Immature natural killer cell (primary cell): ENCODE measurements at places on chromosomes 13 and 19. TPM values are rescaled to one million over a fixed set of nuclear protein-coding genes. Genes with fewer than 3 reads are reported as not detected.
A peak's percentile ranks its signal among the peaks of the same experiment; 100 is the strongest.

DNA sequence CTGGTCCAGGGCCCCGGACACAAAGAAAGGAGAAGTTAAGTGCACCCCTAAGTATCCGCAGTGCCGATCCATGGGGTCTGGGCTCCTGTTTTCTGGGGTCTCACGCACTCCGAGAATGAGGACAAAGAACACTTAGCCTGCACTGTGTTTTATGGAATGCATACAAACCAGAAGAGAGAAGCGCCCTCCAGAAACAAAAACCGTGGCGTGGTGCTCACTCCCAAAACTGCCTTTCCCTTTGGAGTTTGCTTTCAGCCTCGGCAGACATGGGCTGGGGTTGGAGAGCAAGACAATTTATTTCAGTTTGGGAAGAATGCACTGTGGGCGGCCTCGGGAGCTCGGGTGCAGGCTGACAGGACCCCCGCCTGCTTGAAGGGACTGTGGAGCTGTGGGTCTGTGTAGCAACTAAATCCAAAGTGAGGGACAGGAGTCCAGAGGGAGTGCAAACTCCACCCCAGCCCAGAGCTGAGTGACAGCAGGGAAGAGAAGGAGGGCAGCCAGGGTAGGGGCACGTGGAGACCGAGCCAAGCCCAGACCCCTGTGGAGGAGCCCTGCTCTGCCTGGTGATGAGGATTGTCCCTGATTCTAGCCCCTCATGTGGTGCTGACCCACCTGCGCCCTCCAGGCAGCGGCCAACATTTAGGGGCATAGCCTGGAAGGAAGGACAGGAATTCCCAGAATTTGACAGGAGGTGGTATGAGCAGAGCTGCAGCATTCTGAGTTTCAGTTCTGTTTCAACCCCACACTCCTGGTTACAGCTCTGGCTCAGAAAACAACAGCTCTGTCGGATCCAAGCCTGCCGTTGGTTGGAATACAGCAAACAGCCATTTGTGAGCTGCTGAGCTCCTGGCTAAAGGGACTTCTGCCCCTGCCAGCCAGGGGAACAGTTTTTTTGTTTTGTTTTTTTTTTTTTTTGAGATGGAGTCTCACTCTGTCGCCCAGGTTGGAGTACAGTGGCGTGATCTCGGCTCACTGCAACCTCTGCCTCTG is 37.8 kb upstream of the POP4 start:
- no peaks in the 10 kb centered on the region for H3K36me3 ChIP-seq
- peaks cover 6% of the 10 kb centered on the region for H3K4me1 ChIP-seq
- DNase-seq: no peak
- no peak overlapping the region for H3K4me3 ChIP-seq
- H3K27me3 ChIP-seq: peaks cover 8% of the 10 kb centered on the region
- no peak overlapping the region for H3K27ac ChIP-seq

DNA sequence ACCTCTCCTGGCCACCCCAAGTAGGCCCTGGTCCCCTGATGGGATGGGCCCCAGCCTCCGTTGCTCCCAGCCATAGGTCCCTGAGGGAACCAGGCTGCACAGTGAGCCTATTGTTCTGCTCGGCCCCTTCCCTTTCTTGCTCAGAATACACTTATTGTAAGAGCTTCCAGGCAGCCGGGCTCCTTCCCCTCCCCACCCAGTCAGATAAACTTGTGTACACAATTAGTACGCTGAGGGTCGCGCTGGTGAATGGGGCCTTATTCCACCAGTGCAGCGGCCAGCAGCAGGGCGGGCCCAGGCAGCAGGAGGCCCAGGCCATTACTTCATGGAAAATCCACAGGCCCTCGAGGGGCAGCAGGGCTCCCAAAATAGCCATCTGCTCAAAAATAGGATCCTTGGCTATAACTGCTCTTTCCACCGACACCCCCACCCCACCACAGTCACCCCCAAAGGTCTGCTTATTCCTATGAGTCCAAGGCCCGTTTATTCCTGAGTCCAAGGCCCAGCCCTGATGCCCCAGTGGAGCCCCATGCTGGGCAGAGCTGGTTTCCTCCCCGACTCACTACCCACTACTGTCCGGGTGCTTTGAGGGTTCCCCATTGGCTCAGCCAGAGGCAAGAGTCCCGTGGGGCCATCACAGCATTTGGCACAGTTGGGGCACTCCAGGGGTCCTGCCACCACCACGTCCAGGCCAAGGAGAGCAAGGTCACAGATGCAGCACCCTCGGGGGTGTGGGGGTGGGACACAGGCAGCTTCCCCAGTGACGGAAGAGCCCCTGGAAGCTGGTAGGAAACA is 22.1 kb downstream of the CAPN12 start:
- peaks cover 9% of the 10 kb centered on the region for H3K27me3 ChIP-seq
- no peak overlapping the region for H3K27ac ChIP-seq
- H3K36me3 ChIP-seq: peaks cover 5% of the 10 kb centered on the region
- peaks cover 24% of the 10 kb centered on the region for H3K4me1 ChIP-seq

GRCh38 chr13:26412263-26412662 is 145.2 kb upstream of the WASF3 start:
- no peaks in the 10 kb centered on the region for H3K4me1 ChIP-seq
- peaks cover 9% of the 10 kb centered on the region for H3K36me3 ChIP-seq
- no peak for DNase-seq
- peaks cover 9% of the 10 kb centered on the region for H3K27me3 ChIP-seq

DNA sequence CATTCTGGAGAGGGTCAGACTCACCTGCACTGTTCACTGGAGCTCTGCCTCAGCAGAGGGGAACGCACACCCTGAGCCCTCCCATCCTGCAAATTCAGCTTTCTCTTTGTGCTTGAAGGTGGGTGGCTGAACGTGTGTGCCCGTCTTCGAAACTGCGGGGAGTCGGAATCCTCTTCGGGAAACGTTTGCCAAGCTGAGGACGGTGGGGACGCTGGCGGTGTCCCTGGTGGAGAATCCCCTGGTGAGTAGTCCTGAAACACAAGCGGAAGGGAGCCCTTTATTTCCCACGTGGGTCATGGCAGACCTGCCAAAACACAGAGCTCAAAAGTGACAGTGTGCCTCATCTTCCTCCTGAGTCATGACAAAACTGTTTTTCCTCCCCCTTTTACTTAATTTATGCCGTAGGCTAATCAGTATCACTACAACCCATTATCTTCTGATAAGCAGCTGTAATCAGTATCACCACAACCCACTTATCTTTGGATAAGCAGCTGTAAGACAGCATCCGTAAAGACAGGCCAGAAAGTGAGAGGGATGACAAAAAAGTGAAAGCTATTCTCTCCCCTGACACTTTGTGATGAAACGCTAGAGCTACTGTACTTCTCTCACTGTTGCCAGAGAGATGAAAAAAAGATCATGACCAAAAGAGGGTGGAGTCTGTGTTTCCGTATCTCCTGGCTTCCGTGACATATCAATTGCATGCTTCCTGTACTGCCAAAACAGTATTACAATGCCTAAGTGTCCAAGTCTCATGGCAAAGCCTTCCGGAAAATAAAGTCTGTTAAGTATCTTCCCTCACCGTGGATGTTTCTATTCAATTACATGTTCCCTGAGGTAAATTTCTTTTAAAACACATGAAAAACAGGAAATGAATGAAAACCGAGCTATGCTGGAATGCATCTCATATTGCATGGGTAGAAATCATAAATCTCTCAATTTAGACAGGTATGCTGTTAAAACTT is 155.5 kb downstream of the TBC1D4 start:
- peaks cover 17% of the 10 kb centered on the region for H3K4me1 ChIP-seq
- no peaks in the 10 kb centered on the region for H3K36me3 ChIP-seq
- peak; percentile 31 for DNase-seq
- H3K27me3 ChIP-seq: no peaks in the 10 kb centered on the region
- peak overlapping the region; percentile 87 for H3K4me3 ChIP-seq

FLT3LG gene
- 28.3 TPM for polyA plus RNA-seq

LILRB1 gene
- 9.1 TPM for polyA plus RNA-seq

IZUMO2 gene
- polyA plus RNA-seq: not detected

DNA sequence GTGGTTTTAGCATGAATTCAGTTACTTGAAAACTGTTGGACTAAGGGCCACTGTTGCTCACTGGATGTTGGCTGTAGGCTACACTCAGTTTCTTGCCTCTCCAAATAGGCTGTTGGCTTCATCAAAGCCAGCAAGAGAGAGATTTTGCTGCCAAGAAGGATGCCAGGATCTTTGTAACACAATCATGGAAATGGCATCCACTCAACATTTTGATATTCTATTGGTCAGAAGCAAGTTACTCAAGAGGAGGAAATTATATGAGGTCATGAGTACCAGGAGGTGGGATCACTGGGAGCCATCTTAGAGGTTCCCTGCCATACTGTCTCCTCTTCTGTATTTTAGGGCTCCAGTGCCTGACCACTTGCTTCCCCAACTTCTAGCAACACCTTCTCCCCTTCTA is 30.6 kb downstream of the SYDE1 start:
- H3K27me3 ChIP-seq: peaks cover 10% of the 10 kb centered on the region
- no peak for DNase-seq

GRCh38 chr13:94079876-94080275 is 399.6 kb downstream of the DCT start:
- H3K27me3 ChIP-seq: no peaks in the 10 kb centered on the region
- DNase-seq: no peak
- no peaks in the 10 kb centered on the region for H3K4me1 ChIP-seq
- H3K27ac ChIP-seq: no peak overlapping the region
- no peak overlapping the region for H3K4me3 ChIP-seq

- no peaks in the 10 kb centered on the region for H3K4me1 ChIP-seq
- no peak overlapping the region for H3K4me3 ChIP-seq
- DNase-seq: no peak
- H3K27ac ChIP-seq: no peak overlapping the region
Observed at GRCh38 chr13:53398051-53398450, 369.4 kb downstream of the OLFM4 start.

DNA sequence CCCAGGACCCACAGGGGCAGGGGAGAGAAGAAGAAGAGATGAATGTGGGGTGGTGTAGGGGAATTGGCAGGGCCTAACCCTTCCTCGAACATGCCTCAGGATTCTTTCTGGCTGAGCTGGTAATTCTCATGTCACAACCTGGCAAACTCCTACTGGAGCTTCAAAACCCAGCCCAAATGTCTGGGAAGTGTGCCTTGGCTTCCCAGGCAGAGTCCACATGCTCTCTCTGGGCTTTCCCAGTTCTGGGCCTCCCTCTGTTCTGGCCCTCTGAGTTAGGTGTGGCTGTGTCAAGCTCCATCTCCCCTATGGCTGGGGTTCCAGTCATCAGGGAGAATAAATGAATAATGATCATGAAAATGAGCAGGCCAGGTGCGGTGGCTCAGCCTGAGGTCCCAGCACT is 11.2 kb upstream of the TMEM161A start:
- no peak overlapping the region for H3K27ac ChIP-seq
- DNase-seq: no peak
- H3K36me3 ChIP-seq: no peaks in the 10 kb centered on the region
- H3K4me3 ChIP-seq: no peak overlapping the region
- no peaks in the 10 kb centered on the region for H3K27me3 ChIP-seq
